ENCODE measurements at places on chromosomes 5 and 9.

GRCh38 chr9:86700629-86701028 is 246.7 kb downstream of the GAS1 start:
- no peak for DNase-seq

GRCh38 chr5:168286386-168286785 is 5.1 kb upstream of the WWC1 start:
- no peak for DNase-seq

DNA sequence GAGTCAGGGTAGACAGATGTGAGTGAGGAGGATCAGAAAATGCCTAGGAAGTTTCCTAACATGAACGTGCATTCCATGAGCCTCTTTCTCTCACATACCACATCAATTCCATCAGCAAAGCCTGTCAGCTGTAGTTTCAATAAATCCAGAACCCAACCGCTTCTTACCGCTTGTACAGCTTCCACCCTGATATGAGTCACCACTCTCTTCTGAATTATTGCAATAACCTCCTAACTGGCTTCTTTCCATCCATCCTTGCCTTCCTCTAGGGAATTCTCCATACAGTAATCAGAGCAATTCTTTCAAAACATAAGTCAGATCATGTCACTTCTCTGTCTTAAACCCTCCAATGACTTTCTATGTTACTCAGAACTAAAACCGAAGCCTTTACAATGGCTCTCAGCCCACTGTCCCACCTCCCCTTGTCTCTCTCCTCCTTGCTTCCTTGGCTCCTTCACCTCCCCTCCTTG is 8.1 kb upstream of the RAD23B start:
- DNase-seq = no peak

DNA sequence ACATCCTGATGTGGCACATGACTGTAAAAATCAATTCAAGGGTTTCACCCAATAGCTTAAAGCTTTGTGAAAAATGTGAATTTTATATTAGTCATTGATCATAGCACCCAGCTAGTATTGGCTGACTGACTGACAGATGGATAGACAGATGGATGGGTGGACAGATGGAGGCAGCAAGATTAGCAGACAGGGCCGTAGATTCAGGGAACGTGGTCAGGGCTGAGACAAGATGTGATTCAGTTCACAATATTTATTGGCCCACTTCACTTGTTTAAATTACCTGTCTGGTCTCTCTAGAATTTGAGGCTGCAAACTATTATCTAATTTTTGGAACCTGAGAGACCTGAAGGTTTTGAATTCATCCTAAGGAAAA is 12.0 kb upstream of the PCSK5 start:
- DNase-seq = no peak

GRCh38 chr5:158773161-158773560 is 326.6 kb downstream of the EBF1 start:
- no peak for DNase-seq

DNA sequence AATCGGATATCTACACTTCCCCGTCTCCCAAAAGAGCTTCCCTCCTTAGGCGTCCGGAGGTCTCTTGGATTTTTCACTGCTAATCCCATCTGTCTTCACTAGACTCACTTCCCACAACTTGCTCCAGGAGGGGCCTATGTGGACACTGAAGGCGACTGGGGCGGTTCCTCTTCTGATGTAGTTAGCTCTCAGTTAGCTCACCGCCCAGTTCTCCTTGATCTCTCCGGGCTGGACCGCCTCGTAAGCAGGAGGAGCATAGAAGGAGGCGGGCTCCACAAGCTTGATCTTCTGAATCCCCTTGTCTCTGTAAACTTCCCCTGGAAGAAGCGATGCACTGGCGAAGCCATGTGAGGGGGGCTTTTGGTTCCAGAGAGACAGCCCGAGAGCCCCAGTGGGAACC is 112.0 kb upstream of the SELENOP start:
- DNase-seq = no peak

DNA sequence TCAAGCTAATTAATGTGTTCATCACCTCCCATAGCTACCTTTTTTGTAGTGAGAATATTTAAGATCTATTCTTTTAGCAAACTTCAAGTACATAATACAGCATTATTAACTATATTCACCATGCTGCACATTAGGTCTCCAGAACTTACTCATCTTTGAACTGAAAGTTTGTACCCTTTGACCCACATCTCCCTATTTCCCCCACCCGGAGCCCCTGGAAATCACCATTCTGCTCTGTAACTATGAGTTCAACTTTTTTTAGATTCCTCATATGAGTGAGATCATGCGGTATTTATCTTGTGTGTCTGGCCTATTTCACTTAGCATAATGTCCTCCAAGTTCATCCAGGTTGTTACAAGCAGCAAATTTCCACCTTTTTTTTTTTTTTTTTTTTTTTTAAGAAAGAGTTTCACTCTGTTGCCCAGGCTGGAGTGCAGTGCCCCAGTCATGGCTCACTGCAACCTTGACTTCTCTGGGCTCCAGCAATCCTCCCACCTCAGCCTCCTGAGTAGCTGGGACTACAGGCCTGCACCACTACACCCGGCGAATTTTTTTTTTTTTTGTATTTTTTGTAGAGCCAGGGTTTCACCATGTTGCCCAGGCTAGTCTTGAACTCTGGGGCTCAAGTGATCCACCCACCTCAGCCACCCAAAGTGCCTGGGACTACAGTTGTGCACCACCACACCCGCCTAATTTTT is 100.4 kb upstream of the SAP30L start:
- DNase-seq = no peak

DNA sequence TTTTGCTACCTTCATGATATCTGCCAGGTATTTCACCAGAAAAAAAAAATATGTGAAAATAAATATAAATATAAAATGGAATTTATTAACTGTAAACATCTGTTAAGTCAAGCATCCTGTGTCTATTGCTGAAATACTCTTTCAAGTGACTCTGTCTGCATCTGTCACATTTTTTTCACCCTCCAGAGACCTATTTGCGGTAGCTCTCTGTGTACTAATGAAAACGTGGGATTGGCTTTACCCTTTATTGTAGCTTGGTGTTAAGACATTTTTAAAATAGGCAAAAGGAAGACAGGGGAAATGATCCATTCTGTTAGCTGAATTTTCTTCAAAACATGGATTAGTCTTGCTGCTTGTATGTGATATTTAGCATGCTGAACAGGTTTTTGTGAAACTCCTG is 536.0 kb upstream of the WWC1 start:
- DNase-seq = no peak

DNA sequence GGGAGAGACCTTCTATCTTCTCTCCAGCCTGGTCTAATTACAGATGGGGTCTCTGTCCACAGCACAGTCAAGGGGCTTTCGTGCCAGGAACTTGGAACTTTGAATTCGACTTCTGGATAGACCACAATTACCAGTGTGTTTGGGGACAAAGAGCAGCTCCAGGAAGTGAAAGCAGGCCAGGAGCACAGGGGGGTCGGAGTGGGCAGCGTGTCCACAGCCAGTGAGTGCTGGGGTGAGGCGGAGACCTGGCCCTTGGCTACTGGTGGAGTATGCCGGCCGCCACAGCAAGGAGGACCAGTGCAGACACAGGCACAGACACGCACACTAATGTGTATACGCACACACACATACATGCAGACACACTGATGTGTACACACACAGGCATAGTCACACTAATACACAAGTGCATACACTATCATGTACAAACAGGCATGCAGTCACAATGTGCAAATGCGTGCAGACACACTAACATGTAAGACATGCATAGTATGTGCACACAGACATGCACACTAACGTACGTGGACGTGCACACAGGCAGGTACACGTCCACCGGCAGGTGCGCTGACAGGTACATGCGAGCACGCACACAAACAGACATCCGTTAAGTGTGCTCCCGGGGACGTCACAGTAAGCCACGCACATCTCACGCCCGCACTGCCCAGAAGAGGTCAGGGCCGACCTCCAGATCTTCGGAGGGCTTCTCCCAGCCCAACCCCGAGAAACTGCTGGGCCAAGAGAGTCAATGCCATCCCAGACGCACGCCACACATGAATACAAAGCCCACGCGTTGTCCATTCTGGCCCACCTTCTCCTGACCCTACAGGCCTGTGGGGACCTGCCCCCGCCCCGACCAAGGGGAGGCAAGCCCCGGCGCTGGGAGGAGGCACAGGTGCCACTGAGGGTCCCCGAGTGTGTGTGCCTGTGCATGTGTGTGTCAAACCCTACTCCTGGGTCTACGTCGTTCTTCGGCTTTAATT is 46.5 kb downstream of the NKD2 start:
- no peak for DNase-seq

GRCh38 chr5:161547738-161548486 is 1.4 kb upstream of the GABRB2 start:
- DNase-seq = no peak

- DNase-seq = no peak
These were observed 508.1 kb downstream of the ZNF608 start for GRCh38 chr5:124238350-124238749.

- DNase-seq = no peak
These were observed 114.0 kb upstream of the ALDH1B1 start for GRCh38 chr9:38278457-38278856.

- no peak for DNase-seq
These were observed 7.1 kb upstream of the DELE1 start for GRCh38 chr5:141916522-141916921.

GRCh38 chr5:154271936-154272514 is 81.5 kb downstream of the GALNT10 start:
- no peak for DNase-seq

DNA sequence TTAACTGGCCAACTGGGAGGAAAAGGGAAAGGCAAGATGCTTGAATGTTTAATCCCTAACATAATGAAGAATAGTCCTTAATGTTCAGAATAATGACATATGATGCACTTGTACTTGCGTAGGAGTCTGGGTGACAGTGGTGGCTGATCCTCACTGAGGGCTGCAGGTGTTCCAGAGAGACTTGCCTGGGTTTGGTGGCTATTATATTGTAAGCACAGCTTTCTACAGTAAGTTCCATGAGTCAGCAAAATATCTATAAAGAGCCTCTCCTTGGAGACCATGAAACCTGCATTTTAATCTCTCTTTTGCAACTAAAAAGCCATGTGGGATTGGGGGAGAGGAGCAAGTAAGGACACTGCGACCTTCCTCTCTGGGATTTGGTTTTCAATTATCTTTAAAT is 1.9 kb upstream of the NPR2 start:
- DNase-seq = no peak

- DNase-seq = no peak
These were observed 27.8 kb upstream of the ALDOB start for GRCh38 chr9:101463397-101463796.

GRCh38 chr9:108972626-108973209 is 38.5 kb downstream of the ABITRAM start:
- DNase-seq = no peak

- DNase-seq = no peak
These were observed 460.4 kb downstream of the CTNND2 start for GRCh38 chr5:11443831-11444230.

DNA sequence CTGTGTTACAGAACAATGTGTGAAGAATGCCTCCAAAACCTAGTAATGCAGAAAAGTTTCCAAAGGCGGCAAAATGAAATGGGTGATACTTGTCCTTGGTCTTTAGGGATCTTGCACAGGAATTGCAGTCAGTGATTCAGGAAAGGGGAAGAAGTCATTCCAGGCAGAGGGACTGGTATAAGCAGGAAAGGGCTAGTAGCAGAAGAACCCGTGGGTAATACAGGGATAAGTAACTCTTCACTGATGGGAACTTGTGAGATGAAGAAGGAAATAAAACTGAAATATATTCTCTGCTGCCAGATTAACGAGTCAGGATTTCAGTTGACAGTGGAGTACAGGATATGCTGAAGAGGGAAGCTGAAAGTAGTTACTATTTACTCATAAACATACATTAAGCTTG is 1.2 kb downstream of the SRFBP1 start:
- DNase-seq = no peak

- DNase-seq = no peak
These were observed 25.0 kb downstream of the ANKRD33B start for GRCh38 chr5:10588779-10589447.

- DNase-seq = no peak
These were observed 111.9 kb downstream of the ROR2 start for GRCh38 chr9:91837981-91838731.

DNA sequence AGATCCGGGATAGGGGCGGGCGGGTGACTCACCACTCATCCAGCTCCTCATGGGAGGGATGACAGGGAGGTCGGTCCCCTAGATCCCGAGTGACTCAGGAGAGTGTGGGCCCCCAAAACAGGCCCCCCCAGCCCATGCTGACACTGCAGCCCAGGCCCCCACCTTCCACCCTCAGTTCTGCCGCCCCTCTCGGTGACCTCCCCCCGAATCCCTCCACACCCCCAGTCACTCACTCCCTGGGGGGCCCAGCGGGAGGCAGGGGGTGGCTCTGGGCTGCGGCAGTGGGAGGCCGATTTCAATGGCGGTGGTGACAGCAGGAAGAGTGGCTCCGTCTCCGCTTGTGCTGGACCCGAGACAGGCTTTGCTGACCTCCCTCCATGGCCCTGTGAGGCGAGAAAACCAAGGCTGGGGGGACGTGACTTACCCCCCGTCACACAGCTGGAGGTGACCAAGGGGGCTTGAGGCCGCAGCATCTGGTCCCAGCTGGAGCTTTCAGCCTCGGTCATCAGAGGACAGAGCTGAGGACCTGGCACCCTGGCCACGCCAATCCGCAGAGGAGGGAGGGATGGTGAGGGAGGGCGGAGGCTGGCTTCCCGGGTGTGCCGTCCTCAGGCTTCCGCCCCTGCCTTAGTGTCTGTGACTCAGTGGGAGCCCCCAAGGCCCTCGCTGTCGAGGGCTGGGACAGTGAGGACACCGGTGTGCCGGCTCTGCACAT is 9.0 kb downstream of the GPSM1 start:
- no peak for DNase-seq

DNA sequence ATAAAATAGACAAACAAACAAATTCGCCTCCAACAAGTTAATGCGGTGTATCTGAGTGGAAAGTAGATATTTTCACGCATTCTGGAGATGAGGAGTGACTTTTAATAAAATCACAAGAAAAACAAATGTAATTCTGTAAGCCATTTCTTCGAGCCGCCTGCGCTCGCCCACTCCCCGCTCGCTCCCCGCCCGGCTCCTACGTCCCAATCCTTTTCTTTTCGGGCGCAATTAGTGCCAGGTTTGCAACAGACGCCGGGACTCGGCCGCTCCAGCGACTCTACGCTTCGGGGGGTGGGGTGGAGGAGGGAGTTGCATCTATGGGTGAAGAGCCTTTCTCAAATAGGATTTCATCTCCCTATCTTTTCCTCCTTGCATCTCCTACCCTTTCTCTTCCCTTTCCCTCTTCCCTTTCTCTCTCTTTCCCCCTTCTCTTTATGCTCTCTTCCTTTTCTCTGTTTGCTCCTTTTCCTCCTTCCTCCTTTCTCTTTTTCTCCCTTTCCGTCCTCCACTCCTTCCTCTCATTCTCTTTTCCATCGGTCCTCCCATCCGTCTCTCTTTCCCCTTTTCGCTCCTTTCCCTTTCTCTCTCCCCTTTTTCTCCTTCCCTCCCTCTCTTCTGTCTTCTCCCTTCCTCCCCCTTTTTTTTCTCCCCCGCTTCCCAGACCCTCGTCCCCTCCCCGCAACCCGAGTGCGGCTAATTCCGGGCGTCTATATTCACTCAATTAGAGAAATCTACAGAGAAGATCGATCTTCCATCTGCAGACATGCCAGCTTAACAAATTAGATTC is 6.1 kb upstream of the OTP start:
- DNase-seq = no peak

DNA sequence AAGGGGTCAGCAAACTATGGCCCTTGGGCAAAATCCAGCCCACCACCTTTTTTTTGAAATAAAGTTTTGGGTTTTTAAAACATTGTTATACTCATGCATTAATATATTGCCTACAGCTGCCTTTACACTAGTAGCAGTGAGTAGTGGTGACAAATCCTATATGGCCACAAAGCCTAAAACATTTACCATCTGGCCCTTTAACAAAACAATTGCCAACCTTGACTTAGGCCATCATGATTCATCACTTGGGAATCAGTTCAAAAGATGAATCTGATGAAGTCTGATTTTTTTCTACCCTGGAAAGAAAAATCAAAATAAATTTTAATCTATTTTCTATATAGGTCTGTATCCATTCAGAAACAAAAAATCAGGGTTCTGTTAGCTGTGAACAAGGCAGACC is 484.9 kb downstream of the BNC2 start:
- no peak for DNase-seq
